ENCODE measurements at places on chromosomes 3 and 15.
A peak's percentile ranks its signal among the peaks of the same experiment; 100 is the strongest.

DNA sequence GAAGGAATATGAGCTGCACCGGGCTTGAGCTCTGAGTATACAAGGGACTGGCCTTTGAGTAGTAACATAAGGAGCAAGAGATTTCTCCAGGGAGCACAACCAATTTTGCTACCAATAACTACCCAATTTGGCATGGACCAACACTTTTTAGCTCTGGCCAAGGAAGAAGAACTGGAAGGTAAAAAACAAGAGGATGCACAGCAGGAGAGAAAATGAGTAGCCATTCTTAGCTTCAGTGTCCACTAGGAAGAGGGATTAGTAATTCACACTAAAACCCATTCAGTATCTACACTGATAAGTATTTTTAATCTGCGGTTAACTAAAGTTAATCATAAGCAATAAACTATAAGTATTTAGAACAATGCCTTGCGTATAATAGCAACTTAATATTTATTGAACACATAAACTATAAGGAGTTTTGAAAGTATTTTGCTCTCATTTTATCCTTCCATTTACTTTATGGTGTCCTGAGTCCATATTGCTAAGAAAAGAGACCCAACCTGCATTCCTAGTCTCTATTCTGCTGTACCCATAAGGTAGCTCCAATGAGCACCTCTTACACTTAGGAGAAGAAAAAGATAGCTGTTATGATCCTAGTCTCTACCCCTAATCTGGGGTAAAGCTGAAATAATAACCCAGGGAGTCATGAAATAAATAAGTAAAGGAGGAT is 268.9 kb downstream of the IGSF11 start:
- no peak overlapping the region for H3K4me3 ChIP-seq
- no peak overlapping the region for H3K27ac ChIP-seq
- H3K4me1 ChIP-seq: no peaks in the 10 kb centered on the region
- H3K36me3 ChIP-seq: no peaks in the 10 kb centered on the region

- H3K4me3 ChIP-seq: no peak overlapping the region
- H3K27ac ChIP-seq: no peak overlapping the region
- H3K27me3 ChIP-seq: no peaks in the 10 kb centered on the region
- no peak for DNase-seq
- no peaks in the 10 kb centered on the region for H3K36me3 ChIP-seq
- H3K4me1 ChIP-seq: no peaks in the 10 kb centered on the region
Observed at GRCh38 chr3:9202546-9202945, 46.9 kb downstream of the SRGAP3 start.

GRCh38 chr15:64146041-64146440 is 5.5 kb upstream of the SNX22 start:
- no peaks in the 10 kb centered on the region for H3K4me1 ChIP-seq
- no peak for DNase-seq
- peaks cover 3% of the 10 kb centered on the region for H3K36me3 ChIP-seq
- no peak overlapping the region for H3K27ac ChIP-seq
- no peak overlapping the region for H3K4me3 ChIP-seq
- H3K27me3 ChIP-seq: no peaks in the 10 kb centered on the region

DNA sequence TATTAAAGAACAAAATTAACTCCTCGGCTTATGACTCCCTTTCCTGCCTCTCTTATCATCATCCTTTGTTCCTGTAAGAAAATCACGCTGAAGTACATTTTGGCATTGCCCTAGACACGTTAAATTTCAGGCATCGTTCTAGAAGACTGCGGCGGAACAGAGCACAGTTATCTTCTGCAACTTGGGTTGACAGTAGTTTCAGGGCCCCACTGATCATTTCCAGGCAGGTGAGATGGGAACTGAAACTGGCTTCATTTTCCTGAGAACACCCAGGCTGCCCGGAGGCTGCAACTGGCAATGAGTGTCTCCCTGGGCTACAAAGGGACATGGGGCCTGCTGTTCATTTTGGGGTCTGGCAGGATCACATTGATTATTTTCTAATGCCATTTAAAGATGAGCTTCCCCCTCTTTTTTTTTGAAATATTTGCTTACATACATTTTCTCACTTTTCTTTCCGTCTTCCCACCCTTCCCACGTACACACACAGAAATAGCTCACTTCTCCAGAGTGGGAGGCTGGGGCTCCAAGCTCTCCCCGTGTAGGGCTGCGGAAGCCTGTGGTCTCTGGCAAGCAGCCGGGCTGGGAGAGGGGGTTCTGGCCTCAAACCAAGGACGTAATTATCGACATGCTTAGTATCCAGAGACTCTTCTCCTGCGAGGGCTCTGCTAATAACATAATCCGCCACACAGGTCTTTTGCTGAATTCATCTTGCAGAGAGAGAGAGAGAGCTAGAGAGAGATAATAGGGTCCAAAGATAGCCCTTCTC is 267.4 kb downstream of the ABHD5 start:
- H3K27me3 ChIP-seq: peaks cover 16% of the 10 kb centered on the region
- peaks cover 4% of the 10 kb centered on the region for H3K4me1 ChIP-seq
- H3K4me3 ChIP-seq: no peak overlapping the region
- H3K27ac ChIP-seq: no peak overlapping the region
- DNase-seq: no peak

GRCh38 chr3:127606086-127606805 is 8.0 kb downstream of the MCM2 start:
- no peak overlapping the region for H3K27ac ChIP-seq
- H3K4me3 ChIP-seq: no peak overlapping the region
- DNase-seq: no peak

GRCh38 chr15:77603611-77604336 is 28.9 kb downstream of the LINGO1 start:
- H3K4me3 ChIP-seq: no peak overlapping the region
- DNase-seq: no peak
- H3K36me3 ChIP-seq: no peaks in the 10 kb centered on the region
- H3K4me1 ChIP-seq: peaks cover 3% of the 10 kb centered on the region

GRCh38 chr15:72340366-72340765 is 20.4 kb upstream of the CELF6 start:
- peak overlapping the region; percentile 51 for H3K27ac ChIP-seq
- peaks cover 4% of the 10 kb centered on the region for H3K36me3 ChIP-seq
- H3K4me1 ChIP-seq: peaks cover 8% of the 10 kb centered on the region
- DNase-seq: peak; percentile 53
- no peaks in the 10 kb centered on the region for H3K27me3 ChIP-seq

DNA sequence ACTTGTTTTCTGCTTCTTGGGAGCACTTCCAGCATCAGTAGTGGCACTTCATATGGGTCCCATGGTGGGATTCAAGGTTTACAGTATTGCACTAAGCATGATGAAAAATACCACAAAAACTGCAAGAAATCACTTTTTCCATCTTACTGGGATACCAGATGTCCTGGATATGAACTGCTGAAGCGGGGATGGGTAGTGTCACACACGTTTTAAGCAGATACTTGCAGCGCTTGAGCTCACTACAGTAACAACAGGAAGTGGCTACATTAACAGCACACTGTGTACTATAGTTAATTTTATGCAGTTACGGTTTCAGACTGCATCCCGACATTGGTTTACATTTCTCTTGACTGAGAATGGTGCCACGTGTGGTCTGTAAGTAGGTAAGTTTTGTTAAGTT is 3.5 kb upstream of the ISG20 start:
- no peak overlapping the region for H3K4me3 ChIP-seq
- peaks cover 11% of the 10 kb centered on the region for H3K4me1 ChIP-seq
- H3K27me3 ChIP-seq: no peaks in the 10 kb centered on the region
- H3K27ac ChIP-seq: no peak overlapping the region
- peak; percentile 74 for DNase-seq

- no peak overlapping the region for H3K27ac ChIP-seq
- no peaks in the 10 kb centered on the region for H3K36me3 ChIP-seq
Observed at GRCh38 chr15:26661748-26662147, 111.1 kb downstream of the GABRB3 start.

DNA sequence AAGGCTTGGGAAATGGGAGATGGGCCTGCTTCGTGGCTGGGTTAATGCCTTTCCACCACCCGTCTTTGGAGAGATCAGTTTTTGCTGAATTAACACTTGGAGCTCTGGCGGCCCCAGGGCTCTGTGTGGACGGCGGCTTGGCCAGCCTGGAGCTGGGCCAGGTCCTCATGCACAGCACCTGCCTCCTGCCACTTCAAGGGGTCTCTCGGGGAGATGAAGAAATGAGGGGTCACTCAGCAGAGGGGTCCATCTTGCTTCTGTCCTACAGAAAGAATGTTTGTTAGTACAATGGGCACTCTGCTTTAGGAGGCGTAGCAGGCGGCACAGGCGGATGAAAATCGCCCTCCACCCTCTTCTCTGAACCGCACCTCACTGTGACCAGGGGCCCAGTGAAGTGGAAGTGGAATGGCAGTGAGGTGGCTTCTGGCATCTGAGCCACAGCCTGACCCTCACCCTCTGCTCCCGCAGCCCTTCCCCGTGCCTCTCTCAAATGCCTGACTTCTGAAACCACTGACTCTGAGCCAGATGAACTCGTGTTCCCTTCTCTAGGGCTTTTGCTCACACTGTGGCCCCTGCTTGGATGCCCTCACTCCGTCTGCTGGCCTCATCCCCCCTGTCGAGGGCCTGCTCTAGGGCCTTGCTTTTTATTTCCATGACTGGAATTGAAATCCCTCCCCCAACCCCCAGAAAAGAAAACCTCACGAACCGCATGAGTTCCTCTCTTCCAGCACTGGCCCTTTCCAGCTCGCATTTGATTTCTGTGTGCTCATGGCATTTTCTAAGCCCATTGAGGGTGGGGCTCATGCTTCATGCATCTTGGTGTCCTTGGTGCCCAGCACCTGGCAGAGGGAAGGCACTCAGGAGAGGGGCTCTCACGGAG is 42.2 kb downstream of the CHDH start:
- no peaks in the 10 kb centered on the region for H3K36me3 ChIP-seq
- peaks cover 16% of the 10 kb centered on the region for H3K4me1 ChIP-seq

GRCh38 chr3:52490035-52490938 is 4.9 kb upstream of the STAB1 start:
- H3K4me1 ChIP-seq: peaks cover 3% of the 10 kb centered on the region
- no peak overlapping the region for H3K4me3 ChIP-seq
- H3K27me3 ChIP-seq: no peaks in the 10 kb centered on the region

- H3K4me1 ChIP-seq: no peaks in the 10 kb centered on the region
- H3K27ac ChIP-seq: no peak overlapping the region
- no peak overlapping the region for H3K4me3 ChIP-seq
- DNase-seq: no peak
Observed at GRCh38 chr3:127464642-127465041, 125.9 kb downstream of the TPRA1 start.

- no peak for DNase-seq
- H3K4me1 ChIP-seq: no peaks in the 10 kb centered on the region
- H3K27ac ChIP-seq: no peak overlapping the region
- no peaks in the 10 kb centered on the region for H3K36me3 ChIP-seq
- peaks cover 4% of the 10 kb centered on the region for H3K27me3 ChIP-seq
Observed at GRCh38 chr15:77580996-77581682, 51.6 kb downstream of the LINGO1 start.

DNA sequence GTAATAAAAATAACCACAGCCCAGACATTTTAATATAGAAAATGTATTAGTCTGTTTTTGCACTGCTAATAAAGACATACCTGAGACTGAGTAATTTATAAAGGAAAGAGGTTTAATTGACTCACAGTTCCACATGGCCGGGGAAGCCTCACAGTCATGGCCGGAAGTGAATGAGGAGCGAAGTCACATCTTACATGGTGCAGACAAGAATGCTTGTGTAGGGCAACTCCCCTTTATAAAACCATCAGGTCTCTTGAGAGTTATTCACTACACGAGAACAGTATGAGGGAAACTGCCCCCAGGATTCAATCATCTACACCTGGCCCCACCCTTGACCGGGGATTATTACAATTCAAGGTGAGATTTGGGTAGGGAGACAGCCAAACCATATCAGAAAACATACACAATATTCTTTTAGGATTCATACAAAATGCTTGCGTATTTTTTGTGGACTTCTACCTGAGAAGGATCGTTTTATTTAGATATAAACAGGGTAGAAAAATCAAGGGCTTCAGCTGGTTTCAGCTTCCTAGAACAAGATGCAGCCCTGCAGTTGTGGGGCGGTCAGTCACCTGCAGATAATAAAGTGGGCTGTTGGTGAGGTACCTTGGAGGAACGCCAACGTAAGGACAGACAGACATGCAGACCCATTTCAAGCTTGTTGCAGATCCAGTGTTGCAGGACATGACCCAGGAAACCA is 101.9 kb downstream of the TNIK start:
- no peak overlapping the region for H3K4me3 ChIP-seq
- H3K4me1 ChIP-seq: peaks cover under 1% of the 10 kb centered on the region
- DNase-seq: no peak
- no peaks in the 10 kb centered on the region for H3K36me3 ChIP-seq
- no peak overlapping the region for H3K27ac ChIP-seq

GRCh38 chr3:187629711-187630110 is 40.5 kb downstream of the SST start:
- no peaks in the 10 kb centered on the region for H3K27me3 ChIP-seq
- H3K27ac ChIP-seq: no peak overlapping the region
- DNase-seq: no peak
- H3K36me3 ChIP-seq: no peaks in the 10 kb centered on the region
- H3K4me3 ChIP-seq: no peak overlapping the region

GRCh38 chr3:17125738-17126442 is 241.1 kb downstream of the PLCL2 start:
- no peak for DNase-seq
- H3K4me3 ChIP-seq: no peak overlapping the region
- H3K27me3 ChIP-seq: no peaks in the 10 kb centered on the region
- no peaks in the 10 kb centered on the region for H3K4me1 ChIP-seq

GRCh38 chr15:56532721-56533460 is 68.0 kb upstream of the MNS1 start:
- H3K4me1 ChIP-seq: no peaks in the 10 kb centered on the region
- no peak overlapping the region for H3K4me3 ChIP-seq
- no peak for DNase-seq
- no peaks in the 10 kb centered on the region for H3K36me3 ChIP-seq

DNA sequence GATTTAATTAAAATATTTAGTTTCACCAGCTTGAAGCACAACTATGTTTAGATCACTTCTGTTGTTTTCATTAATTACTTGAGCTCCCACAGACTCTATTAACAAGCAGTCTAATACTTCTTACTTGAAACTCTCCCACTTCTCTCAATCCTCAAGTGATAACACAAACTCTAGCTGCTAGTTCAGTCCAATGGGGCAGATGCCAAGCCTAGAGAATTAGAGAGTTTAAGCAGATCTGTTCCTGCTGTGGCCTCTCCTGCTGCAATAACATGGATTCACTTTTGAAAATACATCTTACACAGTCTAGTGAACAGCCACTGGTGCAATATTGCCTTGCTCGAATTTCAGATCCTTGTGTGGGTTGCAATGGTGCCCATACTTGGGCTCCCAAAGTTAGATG is 566.4 kb upstream of the SGO1 start:
- DNase-seq: no peak
- no peaks in the 10 kb centered on the region for H3K36me3 ChIP-seq
- no peaks in the 10 kb centered on the region for H3K4me1 ChIP-seq
- H3K4me3 ChIP-seq: no peak overlapping the region
- H3K27ac ChIP-seq: no peak overlapping the region

- peaks cover 8% of the 10 kb centered on the region for H3K4me1 ChIP-seq
- no peak overlapping the region for H3K4me3 ChIP-seq
- no peaks in the 10 kb centered on the region for H3K36me3 ChIP-seq
- H3K27me3 ChIP-seq: no peaks in the 10 kb centered on the region
- peak; percentile 70 for DNase-seq
Observed at GRCh38 chr15:65408324-65409035, 14.3 kb downstream of the IGDCC4 start.

GRCh38 chr3:61637088-61638051 is 76.0 kb downstream of the PTPRG start:
- no peaks in the 10 kb centered on the region for H3K36me3 ChIP-seq
- DNase-seq: peak; percentile 60
- H3K4me1 ChIP-seq: peaks cover 17% of the 10 kb centered on the region
